ENCODE measurements at places on chromosomes 1 and 21.

- no peak for DNase-seq
These were observed 1211.9 kb downstream of the MRPL39 start for GRCh38 chr21:24395320-24395923.

DNA sequence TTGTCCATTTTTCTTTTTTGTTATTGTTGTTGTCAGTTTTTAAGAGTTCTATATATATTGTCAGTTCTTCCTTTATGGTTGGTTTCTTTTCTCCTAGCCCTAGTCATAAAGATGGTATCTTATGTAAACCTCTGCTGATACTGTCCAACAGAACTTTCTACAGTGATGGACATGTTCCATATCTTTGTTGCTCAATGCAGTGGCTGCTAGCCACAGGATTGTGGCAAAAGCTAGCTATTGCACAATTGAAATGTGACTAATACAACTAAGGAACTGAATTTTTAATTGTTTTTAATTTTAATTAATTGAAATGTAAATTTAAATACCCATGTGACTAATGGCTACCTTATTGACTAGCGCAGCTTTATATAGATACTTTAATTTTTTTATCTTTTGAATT, 411.8 kb upstream of the PTBP2 start:
- no peak for DNase-seq

GRCh38 chr1:61226791-61227567, 144.6 kb downstream of the NFIA start:
- no peak for DNase-seq

DNA sequence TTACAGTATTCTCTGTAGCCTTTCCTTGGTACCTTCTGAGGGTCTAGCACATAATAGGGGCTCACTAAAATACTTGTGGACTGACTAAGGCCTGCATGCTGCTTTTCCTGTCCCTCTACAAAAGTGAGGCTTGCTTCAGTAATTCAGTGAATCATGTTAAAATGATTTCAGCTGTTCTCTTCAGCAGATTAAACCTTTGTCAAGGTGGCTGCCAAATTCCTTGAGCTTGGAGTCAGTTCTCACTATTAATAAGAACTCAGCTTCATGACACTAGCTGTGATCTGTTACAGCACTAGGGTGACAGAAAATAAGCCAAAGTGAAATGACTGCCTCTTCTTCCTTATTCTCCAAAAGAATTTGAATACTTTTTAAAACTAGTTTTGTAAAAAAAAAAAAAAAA, 128.8 kb downstream of the KCNN3 start:
- no peak for DNase-seq

GRCh38 chr21:28480470-28480869, 512.2 kb downstream of the LTN1 start:
- no peak for DNase-seq

DNA sequence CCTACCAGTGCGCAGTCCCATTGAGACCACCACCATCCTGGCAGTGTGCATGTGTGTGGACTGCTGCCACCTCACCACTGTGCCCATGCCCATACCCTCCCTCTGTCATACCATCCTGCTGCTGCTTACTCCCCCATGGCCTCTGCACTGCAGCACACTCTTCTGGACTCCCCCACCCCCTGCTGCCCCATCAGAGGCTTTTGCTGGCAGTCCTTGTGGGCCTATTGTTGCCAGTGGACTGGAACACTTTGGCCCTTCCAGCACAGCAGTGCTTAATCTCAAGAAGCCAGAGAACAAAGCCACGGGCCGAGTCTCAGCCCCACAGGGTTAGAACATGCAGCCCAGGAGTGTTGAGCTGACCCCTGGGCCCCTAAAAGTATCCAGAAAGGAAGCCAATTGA, 41.9 kb upstream of the IVNS1ABP start:
- DNase-seq, result no peak

- no peak for DNase-seq
These were observed 38.4 kb downstream of the LEPR start for GRCh38 chr1:65458730-65459396.

DNA sequence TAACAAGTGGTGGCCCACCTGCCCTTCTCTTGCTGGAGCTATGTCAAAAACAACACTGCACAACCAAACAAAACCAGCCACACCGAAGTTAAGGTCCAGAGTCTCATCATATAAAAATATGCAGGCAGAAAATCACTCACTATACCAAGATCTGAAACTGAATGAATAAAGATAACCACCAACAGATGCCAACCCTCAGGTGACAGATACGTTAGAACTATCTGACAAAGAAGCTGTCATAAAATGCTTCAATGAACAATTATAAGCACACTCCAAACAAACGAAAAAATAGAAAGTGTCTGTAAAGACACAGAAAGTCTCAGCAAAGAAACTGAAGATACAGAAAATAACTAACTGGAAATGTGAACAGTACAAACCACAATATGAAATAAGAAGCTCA, 14.0 kb downstream of the ZNF496 start:
- no peak for DNase-seq

DNA sequence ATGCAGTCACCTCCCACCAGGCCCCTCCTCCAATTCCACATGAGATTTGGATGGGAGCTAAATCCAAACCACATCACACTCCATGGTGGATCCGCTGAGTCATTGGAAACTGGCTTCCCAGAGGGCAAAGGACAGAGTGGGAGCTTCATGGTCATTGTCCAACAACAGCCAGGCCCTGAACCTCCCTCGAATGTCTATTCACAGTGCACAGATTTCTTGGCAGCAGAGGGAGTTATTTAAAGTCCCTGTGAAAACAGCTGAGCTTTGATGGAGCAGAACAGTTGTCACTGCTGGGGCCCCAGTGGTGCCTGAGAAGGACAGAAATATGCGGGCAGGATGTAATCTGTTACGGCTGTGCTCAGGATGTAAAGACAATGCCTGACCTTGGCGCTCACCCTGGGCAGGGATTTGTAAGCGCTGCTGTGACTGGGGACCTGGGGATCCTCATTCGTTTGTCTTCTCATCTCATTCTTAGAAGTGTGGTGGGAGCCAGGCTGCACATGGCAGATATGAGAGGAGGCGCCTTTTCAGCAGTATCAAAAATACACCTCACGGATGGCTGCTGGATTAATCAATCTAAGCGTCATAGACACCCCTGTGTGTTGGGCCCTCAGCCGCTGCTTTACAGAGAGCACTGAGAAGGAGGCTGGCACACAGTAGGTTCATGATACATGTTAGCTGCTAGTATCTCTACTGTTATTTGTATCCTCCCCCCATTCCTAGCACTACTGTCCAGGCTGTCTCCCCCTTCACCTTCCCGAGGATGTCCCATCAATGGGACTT, 439.4 kb downstream of the PTPRU start:
- DNase-seq, result no peak

- no peak for DNase-seq
These were observed 9.8 kb upstream of the RAB42 start for GRCh38 chr1:28582248-28582615.
